ENCODE measurements at places on chromosomes 6 and 20.

DNA sequence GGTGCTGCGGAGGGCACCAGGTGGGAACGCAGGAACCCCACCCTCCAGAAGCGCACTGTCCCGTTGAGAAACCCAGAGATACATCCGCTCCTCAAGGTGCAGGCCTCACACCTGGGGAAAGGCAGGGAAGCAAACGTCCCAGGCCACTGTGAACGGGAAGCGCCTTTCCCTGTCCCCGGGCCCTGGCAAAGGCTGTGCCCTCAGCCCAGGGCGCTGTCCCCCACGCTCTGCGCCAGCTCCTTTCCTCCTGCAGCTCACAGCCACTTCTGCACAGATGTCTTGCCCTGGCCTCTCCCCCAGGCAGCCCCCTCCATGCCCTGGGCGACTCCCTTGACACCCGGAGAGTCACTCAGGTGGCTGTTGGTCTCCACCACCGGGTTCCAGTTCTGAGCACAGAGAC, 203.8 kb downstream of the TAF4 start:
- DNase-seq = no peak

- no peak for DNase-seq
Observed at GRCh38 chr6:157879034-157879872, 56.2 kb downstream of the SNX9 start.

GRCh38 chr20:38215194-38216182, 45.0 kb downstream of the KIAA1755 start:
- no peak for DNase-seq

- no peak for DNase-seq
Observed at GRCh38 chr6:47335466-47335865, 25.8 kb upstream of the TNFRSF21 start.

DNA sequence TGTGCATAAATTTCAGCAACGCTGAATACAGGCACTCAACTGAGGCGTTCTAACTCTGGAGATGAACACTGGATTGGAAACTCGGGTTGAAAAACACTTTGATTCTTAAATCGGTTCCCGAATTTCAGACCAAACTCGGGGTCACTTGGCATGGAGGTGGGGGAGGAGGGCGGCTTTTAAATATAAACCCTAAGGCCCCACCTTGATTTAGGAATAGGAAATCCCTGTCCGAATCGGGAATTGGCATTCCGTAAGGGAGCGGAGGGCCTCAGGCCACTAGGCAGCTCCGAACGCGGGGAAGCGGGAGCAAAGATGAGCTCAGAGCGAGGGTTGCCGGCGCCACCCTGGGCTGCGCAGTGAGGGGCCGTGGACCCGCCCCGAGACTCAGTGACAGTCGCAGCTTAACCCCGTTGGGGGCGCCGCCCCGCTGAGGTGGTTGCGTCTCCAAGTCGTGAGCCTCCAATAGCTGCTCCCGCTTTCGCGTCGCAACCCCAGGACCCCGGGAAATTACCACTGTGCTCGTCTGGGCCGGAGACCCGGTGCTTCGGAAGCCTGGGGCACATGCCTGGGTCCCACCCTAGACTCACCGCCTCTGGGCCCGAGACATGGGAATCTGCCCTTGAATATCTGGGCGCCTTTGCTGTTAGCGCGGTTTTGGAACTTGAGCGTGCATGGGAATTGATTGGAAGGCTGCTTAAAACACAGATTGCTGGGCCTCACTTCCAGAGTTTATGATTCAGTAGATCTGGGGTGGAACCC, 4.6 kb upstream of the SIM1 start:
- DNase-seq = no peak

DNA sequence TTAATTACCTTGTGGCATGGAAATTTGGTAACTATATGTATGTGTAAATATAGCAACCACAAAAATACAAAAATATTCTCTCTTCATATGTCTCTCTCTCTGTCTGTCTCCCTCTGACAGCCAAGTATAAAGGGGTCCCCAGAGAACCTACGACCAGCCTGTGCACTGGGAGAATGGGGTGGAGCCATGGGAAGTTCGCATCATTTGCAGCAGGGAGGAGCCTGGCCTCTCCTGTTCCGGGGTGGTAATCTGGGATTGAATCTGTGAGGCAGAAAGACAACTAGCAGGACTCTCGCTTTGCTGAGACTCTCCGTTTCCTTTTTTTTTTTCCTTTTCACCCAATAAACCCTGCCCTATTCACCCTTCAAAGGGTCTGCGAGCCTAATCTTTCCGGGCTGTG, 1109.1 kb downstream of the HACE1 start:
- no peak for DNase-seq

GRCh38 chr6:166957087-166957804, 896 bp upstream of the RNASET2 start:
- no peak for DNase-seq

DNA sequence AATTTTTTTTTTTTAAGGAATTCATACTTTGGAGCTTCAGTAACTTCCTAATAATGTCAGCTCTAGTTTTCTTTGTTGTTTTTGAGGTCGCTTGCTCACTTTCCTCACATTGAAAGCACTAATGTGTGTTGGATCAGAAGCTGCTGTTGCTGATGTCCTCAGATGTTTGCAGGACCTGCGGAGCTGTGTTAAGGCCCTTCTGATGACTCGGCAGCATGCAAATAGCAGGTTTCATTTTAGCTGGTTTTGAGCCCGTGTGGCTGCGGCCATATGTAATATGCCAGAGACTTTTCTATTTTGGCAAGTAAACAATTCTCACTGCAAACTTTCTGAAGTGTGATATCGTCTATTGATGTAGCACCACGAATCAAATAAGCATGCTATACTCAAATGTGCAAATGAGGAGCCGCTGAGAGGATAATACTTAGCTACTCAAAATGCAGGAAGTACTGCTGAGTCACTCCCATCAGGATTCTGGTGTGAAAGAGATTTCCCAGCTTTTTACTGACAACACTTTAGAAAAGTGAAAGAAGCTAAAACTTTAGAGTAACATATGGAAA, 187.8 kb downstream of the SASH1 start:
- no peak for DNase-seq

All from left forelimb (tissue), 1 donor.